ENCODE measurements at places on chromosomes 13 and 19.
A peak's percentile ranks its signal among the peaks of the same experiment; 100 is the strongest.

DNA sequence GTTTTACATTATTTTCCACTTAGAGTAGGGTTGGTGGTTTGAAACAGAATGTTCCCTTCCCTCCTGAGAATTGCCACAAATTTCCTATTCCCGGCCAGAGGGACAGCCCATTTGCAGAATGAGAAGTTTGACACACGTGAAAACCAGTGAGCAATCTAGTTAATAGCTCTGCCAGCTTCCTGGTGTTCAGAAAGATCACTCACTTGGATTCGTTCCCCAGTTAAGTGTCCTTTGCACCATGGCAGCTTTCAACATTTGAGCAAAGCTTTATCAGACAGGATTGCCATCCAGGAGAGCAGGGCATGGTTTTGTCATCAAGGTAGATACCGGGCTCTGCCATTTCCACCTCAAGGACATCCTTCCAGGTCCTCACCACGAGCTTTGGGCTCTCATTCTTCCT lies 28.2 kb downstream of the RASL11A start:
- H3K27me3 ChIP-seq = peaks cover 14% of the 10 kb centered on the region
- H3K36me3 ChIP-seq = no peaks in the 10 kb centered on the region
- DNase-seq = no peak
- H3K27ac ChIP-seq = no peak overlapping the region
- no peak overlapping the region for H3K4me3 ChIP-seq

DNA sequence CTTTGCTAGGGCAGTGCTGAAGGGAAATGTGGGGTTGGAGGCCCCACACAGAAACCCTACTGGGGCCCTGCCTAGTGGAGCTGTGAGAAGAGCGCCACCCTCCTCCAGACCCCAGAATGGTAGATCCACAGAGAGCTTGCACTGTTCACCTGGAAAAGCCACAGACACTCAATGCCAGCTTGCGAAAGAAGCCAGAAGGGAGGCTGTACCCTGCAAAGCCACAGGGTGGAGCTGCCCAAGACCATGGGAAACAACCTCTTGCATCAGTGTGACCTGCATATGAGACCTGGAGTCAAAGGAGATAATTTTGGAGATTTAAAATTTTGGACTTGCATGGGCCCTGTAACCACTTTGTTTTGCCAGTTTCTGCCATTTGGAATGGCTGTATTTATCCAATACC lies 615.4 kb upstream of the MIR17HG start:
- no peaks in the 10 kb centered on the region for H3K4me1 ChIP-seq
- H3K4me3 ChIP-seq = no peak overlapping the region
- H3K36me3 ChIP-seq = peaks cover 7% of the 10 kb centered on the region
- DNase-seq = no peak
- H3K27ac ChIP-seq = no peak overlapping the region

GRCh38 chr13:29654384-29654783 lies 58.9 kb upstream of the SLC7A1 start:
- no peak overlapping the region for H3K4me3 ChIP-seq
- H3K4me1 ChIP-seq = no peaks in the 10 kb centered on the region
- no peak for DNase-seq
- H3K27me3 ChIP-seq = no peaks in the 10 kb centered on the region
- peaks cover under 1% of the 10 kb centered on the region for H3K36me3 ChIP-seq
- no peak overlapping the region for H3K27ac ChIP-seq

DNA sequence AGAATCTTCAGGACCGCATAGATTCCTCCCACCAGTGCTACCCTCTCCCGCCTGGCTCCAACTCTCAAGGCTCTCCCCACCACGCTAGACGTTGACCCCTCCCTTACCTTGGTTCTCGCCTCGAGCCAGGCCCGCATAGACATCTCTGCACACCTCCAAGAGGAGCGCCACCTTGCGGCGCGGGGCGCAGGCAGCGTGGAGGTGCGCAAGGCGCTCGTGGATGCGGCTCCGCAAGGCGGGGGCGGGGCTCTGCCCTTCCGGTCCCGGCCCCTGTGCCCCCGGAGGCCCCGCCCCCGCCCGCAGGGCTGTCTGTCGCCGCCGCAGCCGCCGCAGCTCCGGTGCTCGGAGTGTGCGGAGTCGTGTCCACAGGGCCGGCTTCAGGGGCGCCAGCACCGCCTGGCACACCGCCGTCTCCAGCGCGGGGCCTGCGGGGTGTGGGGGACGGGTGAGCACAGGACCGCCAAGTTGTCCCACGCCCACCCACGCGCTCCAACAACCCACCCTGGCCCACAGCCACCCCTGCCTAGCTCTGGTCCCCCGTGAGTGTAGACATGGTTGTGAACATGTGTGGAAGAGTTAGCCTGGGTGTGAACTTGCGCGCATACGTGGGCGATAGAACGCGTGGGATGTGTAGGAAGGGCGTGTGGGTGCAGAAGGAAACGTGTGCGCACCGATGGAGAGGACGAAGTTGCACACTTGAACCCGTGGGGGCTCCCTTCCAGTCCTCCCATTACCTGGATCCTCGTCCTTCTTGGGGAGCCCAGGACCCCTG lies 8.1 kb downstream of the RINL start:
- H3K27ac ChIP-seq = peak overlapping the region; percentile 81
- H3K4me1 ChIP-seq = peaks cover 31% of the 10 kb centered on the region
- peak; percentile 94 for DNase-seq
- H3K27me3 ChIP-seq = no peaks in the 10 kb centered on the region
- H3K4me3 ChIP-seq = peak overlapping the region; percentile 90

DNA sequence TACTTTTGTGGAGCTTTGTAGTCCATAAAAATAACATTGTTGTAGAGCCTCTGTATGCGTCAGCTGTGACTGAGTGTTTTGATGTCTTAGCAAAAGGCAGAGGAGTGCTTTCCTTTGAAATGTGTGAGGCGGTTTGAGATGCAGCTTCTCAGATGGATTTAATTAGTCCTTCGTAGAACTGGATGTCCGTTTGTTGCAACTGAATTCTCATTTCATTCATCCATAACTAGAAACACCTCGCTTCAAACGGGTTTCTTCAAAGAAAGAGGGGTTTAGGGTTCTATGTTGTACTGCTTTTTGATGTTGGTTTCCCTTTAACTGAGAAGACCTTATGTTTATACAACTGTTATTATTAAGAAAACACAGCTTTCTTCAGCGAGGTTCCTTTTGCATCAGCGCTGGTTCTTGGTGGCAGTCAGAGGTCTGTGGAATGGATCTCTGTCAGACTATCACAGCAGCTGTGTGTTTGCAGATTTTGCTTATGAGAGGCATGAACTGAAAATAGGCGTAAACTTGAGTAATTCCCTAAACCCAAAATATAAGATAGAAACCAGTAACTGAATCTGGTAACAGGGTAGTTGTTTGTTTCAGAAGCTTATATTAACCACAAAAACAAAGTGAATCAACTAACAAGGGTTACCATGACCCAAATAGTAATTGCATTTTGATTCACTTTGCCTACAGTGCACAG lies 194.4 kb downstream of the GGACT start:
- no peaks in the 10 kb centered on the region for H3K36me3 ChIP-seq
- no peaks in the 10 kb centered on the region for H3K27me3 ChIP-seq
- H3K27ac ChIP-seq = no peak overlapping the region
- DNase-seq = no peak
- H3K4me3 ChIP-seq = peak overlapping the region; percentile 57

DNA sequence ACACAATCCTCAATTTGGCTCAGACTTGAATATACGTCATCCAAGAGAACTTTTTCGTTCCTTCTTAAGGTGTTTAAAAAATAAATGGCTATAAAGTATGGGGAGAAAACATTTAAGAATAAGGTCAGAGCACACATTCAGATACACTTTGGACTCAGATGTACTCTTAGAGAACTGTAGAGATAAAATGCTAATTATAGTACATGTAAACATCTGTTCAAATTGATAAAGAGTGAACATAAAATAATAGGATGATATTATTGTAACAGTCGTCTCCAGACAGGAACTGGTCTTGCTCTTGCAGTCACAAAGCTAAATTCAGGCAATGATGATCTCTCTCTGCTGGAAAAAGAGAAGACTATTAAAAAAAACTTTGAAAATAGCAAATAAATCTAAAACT lies 91.4 kb downstream of the RBM26 start:
- no peak overlapping the region for H3K27ac ChIP-seq
- DNase-seq = no peak
- H3K36me3 ChIP-seq = peaks cover 18% of the 10 kb centered on the region
- peaks cover 2% of the 10 kb centered on the region for H3K4me1 ChIP-seq

GRCh38 chr13:99421758-99422585 lies 79.3 kb upstream of the TM9SF2 start:
- H3K4me1 ChIP-seq = peaks cover 53% of the 10 kb centered on the region

DNA sequence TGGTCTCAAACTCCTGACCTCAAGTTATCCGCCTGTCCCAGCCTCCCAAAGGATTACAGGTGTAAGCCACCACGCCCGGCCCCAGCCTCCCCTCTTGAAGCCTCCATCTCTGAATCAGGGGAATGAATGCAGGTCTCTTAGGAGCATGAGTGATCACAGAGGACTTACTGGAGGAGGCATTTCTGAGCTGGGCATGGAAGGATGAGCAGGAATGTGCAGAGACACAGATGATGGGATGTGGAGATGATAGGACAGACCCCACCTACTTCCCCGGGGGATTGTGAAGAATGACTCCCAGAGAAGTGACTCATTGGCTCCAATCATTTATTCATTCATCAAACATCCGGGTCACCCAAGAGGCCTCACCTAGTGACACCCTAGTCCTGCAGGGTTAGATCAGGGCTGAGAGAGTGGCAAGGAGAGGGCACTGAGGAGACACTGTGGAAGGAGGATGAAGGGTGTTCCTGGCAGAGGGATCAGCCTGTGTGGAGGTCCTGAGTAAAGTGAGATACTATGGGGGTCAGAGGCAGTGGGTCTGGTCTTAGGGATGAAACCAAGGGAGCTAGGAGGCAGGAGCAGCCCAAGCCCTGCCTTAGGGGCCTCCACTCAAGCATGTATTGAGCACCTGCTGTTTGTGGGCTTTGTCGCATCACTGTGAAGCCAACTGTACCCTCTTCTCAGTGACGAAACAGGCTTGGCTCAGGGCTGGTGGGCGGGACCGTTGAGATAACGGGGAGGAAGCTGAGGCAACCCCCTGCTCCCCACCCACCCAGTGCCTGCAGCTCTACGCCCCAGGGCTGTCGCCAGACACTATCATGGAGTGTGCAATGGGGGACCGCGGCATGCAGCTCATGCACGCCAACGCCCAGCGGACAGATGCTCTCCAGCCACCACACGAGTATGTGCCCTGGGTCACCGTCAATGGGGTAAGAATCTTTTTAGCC lies 3.0 kb downstream of the IFI30 start:
- DNase-seq = peak; percentile 49
- no peaks in the 10 kb centered on the region for H3K36me3 ChIP-seq
- no peak overlapping the region for H3K4me3 ChIP-seq
- no peak overlapping the region for H3K27ac ChIP-seq
- H3K27me3 ChIP-seq = no peaks in the 10 kb centered on the region

GRCh38 chr13:46659413-46660065 lies 106.6 kb downstream of the LRCH1 start:
- no peaks in the 10 kb centered on the region for H3K36me3 ChIP-seq
- H3K27me3 ChIP-seq = no peaks in the 10 kb centered on the region
- no peak overlapping the region for H3K4me3 ChIP-seq
